ENCODE measurements at places on chromosomes 6 and 20. TPM values are rescaled to one million over a fixed set of nuclear protein-coding genes. Genes with fewer than 3 reads are reported as not detected.

DNA sequence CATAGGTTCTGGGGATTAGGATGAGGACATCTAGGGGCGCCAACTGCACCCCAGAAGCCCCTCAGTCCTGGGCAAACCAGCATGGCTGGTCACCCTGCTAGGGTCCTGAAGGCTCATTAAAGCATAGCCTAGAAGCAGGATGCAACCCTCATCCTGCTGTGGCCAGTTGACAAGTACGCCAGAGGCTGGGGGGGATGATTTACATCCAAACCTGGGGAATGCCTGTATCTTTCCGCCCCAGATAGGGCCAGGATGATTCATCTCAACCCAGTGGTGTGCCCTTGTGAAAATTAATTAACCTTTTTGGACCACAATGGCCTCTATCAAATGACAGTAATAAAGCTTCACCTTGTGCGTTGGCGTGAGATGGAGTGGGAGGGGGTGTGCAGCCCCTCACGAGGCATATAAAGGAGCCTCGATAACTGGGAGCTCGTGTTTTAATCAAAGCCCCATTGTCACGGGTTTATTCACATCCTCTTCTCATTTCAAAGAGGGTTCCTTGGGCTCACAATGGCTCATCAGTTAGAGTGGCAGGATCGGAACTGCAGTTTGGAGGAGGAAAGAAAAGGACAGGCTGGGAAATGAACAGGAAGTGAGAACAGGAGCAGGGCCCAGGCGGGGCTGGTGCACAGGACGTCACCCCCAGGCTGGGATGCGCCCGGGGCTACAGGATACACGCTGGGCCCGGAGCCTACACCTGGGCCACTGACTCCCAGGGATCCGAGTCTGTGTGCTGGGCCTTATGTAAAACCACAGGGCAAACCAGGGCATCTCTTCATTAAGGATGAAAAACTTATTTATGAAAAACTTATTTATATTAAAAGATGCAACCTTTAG lies 121.8 kb upstream of the PHACTR3 start:
- DNase-seq = no peak
- H3K27me3 ChIP-seq = no peaks in the 10 kb centered on the region
- H3K36me3 ChIP-seq = no peaks in the 10 kb centered on the region
- no peak overlapping the region for H3K4me3 ChIP-seq
- H3K4me1 ChIP-seq = no peaks in the 10 kb centered on the region

The OR2H2 gene
- polyA plus RNA-seq = not detected

DNA sequence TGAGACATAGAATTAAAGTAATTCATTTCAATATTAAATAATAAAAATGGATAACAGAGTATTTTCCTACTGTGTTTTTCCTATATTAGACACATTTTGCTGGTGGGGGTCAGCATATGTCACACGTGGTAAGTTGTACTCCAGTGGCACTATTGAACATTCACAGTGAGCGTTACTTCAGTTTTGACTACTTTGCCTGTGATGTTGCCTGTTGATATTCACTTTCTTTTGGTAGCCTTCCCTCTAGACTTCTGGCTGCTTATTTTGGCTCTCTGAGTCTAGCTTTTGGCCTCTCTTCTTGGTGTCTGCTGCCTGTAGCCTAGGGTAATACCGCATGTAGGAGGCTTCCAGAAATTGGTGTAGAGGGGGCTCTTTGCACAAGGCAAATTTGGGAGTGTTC lies 64.4 kb upstream of the TFB1M start:
- H3K4me1 ChIP-seq = no peaks in the 10 kb centered on the region
- no peak overlapping the region for H3K4me3 ChIP-seq
- no peaks in the 10 kb centered on the region for H3K36me3 ChIP-seq
- no peaks in the 10 kb centered on the region for H3K27me3 ChIP-seq

The MAP3K4 gene
- polyA plus RNA-seq = 12.7 TPM

The MYB gene
- polyA plus RNA-seq = 22.0 TPM

DNA sequence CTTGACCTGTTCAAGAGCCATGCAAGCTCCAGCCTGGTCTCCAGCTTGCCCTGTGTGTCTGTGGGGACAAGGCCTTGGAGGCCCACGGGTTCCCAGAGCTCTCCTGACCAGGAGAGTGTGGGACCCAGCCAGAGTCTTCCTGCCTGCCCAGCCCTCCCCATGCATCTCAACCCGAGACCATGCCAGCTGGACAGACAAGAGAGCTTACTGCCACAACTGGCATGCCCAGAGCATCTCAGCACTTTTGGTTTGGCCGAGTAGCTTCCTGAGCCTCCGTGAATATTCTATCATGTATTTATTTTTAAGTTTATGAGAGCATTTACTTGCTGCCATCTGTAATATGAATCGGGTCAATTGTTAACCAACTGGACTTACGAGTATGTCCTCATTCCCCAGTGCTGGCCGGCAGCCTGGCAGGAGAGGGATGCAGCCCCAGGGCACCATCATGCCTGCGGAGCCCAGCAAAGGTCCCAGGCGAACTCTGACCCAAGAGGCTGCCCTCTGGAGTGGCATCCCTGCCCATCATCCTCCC lies 14.9 kb downstream of the IP6K3 start:
- peaks cover 65% of the 10 kb centered on the region for H3K36me3 ChIP-seq
- H3K27ac ChIP-seq = no peak overlapping the region
- H3K4me3 ChIP-seq = no peak overlapping the region
- H3K27me3 ChIP-seq = no peaks in the 10 kb centered on the region

GRCh38 chr20:48597521-48598302 lies 230.1 kb downstream of the PREX1 start:
- H3K4me1 ChIP-seq = peaks cover 14% of the 10 kb centered on the region
- no peak overlapping the region for H3K27ac ChIP-seq
- no peaks in the 10 kb centered on the region for H3K27me3 ChIP-seq
- no peak overlapping the region for H3K4me3 ChIP-seq

DNA sequence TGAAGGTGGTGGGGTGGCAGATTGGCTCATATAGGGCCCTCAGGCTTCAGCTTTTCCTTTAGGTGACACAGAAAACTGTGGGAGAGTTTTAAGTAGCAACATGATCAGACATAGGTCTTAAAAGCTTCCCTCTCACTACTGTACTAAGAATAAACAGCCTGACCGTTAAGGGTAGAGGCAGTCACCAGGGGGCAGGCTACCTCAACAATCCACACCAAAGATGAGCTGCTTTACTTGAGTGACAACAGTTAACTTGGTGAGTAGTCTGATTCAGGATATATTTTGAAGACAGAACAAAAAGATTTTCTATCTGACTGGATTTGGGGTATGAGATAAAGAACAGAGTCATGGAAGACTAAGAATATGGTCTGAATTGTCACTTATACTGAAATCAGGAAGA lies 193.1 kb upstream of the SHLD1 start:
- no peak overlapping the region for H3K4me3 ChIP-seq
- no peaks in the 10 kb centered on the region for H3K4me1 ChIP-seq
- no peak for DNase-seq

The TTK gene
- 5.9 TPM for polyA plus RNA-seq

The PAK1IP1 gene
- polyA plus RNA-seq = 14.3 TPM

- H3K4me1 ChIP-seq = no peaks in the 10 kb centered on the region
- no peak overlapping the region for H3K4me3 ChIP-seq
- DNase-seq = no peak
- H3K27me3 ChIP-seq = no peaks in the 10 kb centered on the region
- no peaks in the 10 kb centered on the region for H3K36me3 ChIP-seq
These were observed 14.7 kb downstream of the GCM1 start for GRCh38 chr6:53133961-53134360.

The PNPLA1 gene
- 0.20 TPM for polyA plus RNA-seq

DNA sequence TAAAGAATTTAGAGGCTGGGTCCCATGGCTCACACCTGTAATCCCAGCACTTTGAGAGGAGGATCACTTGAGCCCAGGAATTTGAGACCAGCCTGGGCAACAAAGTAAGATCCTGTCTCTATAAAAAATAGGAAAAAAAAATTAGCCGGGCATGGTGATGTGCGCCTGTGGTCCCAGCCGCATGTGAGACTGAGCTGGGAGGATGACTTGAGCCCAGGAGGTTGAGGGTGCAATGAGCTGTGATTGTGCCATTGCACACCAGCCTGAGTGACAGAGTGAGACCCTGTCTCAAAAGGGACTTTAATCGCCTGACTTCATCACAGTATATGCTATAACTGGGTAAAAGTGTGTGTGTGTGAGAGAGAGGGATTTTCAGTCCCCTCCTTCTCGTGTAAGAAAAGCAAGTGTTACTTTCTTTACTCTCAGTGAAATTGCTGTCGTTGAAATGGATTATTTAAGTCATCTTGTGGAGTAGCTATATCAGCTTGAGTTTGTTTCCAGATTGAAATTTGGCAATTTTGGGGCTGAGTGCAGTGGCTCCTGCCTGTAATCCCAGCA lies 7.5 kb downstream of the NCOA3 start:
- no peaks in the 10 kb centered on the region for H3K36me3 ChIP-seq
- DNase-seq = no peak
- H3K27ac ChIP-seq = no peak overlapping the region
- H3K4me3 ChIP-seq = no peak overlapping the region
- no peaks in the 10 kb centered on the region for H3K27me3 ChIP-seq

The RIMS1 gene
- not detected for polyA plus RNA-seq

The SYCP2L gene
- polyA plus RNA-seq = 0.09 TPM

DNA sequence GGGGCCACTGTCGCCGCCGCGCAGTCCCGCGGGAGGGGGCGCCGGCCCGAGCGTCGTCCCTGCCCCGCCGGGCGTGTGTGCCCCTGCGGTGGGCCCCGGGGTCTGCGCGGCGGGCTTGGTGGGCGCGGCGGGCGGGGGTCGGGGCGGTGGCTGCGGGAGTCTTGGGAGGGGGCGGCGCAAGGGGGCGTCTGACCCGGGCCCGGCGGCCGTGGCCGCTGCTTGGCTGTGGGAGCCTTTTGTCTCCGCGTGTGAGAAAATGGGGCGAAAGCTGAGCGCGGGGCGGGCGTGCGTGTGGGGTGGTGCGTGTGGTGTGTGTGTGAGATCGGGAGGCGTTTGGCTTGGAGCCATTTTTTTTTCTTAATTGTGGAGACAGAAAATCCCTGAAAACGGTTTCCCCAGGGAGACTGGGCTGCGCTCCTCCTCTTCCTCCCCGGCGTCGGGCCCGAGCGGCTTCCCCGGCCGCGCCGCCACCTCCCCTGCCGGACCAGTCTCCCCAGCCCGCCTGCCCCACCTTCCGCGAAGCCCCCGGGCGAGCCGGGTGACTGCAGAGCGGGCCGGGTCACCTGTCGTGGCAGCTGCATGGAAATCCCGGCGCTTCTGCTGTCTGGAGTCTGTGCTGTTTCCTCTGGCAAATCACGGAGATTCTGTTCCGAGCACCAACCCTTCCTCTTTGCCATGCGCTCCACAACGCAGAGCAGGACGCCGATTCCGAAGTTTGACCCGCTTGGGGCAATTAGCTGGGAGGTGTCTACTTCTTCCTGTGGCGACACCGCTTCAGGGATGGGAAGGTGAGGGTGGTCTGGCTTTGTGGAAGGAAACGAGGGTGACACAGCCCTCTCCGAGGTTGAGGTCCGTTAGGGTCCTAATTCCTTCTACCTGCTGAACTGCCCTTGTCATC lies 64.4 kb downstream of the GTF2H5 start:
- H3K4me1 ChIP-seq = peaks cover 24% of the 10 kb centered on the region
- peak overlapping the region; percentile 88 for H3K27ac ChIP-seq
- peak; percentile 80 for DNase-seq
- peak overlapping the region; percentile 90 for H3K4me3 ChIP-seq
- H3K36me3 ChIP-seq = no peaks in the 10 kb centered on the region
- no peaks in the 10 kb centered on the region for H3K27me3 ChIP-seq

The CST7 gene
- polyA plus RNA-seq = 10.4 TPM

The CSE1L gene
- 14.8 TPM for polyA plus RNA-seq

- peak; percentile 90 for DNase-seq
- H3K27me3 ChIP-seq = no peaks in the 10 kb centered on the region
- H3K27ac ChIP-seq = peak overlapping the region; percentile 73
- H3K36me3 ChIP-seq = peaks cover 18% of the 10 kb centered on the region
- peaks cover 20% of the 10 kb centered on the region for H3K4me1 ChIP-seq
These were observed 46.9 kb downstream of the MAP3K4 start for GRCh38 chr6:161038229-161039031.

All from sigmoid colon (tissue), 7 donors.